ENCODE measurements at places on chromosomes 6 and 20.
A peak's percentile ranks its signal among the peaks of the same experiment; 100 is the strongest.

DNA sequence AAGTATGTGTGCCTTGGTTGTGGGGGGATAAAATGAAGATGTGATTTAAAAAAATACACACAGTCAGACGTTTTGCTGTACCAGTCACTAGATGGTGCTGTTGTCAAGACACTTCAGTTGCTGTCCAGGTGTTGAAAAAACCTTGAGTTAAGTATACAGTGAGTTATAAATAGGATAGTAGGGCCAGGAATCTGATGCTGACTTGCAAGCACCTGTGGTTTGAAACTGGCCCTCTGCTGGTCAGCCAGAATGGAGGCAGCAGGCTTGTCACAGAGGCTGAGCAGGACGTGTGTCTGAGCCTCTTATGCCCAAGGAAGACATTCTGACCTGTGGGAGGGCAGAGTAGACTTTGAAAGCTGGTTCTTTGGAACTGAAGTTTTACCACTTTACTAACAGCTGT is 27.8 kb downstream of the RNF8 start:
- DNase-seq: peak; percentile 1

DNA sequence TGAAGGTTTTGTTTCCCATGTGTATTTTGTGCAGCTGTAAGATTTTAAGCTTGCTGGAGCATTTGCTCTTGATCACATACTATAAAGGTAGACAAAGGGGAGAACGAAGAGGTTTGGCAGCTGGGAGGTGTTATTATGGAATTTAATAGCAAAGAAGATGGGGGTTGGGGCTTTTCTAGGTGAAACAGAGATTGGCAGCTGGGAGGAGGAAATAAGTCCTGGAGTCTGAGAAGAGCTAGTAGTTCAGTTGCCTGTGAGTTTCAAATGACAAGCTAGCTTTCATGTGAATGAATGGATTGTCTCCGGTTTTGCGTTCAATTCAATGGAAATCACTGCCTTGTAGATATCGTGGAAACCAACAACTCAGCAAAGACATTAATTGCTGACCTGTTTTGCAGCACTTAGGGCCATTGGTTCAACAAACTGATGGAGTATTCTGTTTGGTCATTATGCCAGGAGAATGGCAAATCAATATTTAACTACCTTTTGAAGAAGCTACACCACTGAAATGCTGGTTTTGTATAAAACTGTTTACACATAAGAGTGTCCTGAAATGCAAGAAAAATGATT is 38.1 kb upstream of the FLRT3 start:
- no peak for DNase-seq

DNA sequence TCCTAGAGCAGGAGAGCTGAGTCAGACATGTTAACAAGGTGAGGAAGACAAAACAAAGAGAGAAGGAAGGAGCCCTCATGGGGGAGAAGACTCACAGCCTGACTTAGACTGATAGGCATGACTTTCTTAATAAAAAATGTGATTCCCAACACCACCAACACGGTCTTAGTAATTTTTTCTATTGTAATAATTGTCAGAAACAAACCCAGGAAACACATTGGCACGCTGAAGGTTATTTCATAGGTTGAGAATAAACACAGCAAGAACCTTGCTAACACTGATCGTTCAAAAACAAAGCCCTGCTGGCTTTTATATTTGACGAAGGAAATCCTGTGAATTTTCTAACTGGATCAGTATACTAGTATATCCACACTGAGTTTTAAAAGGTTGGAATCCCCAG is 286.8 kb downstream of the HACE1 start:
- DNase-seq: no peak

DNA sequence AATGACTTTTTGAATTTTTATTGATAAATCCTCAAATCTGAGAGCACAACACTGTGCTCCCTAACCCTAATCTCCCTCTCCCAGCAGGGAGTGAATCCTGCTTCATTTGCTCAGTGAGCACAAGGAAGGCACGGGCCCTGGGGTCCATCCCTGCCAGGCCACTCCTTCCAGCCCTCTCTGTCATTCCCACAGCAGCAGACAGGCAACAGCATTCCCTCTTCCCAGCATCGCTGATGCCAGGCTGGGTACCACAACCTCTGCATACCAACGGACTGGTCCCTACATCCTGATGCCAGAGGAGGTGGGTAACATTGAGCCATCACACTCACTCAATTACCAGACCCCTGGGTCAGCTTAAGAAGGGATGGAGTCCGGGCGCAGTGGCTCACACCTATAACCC is 34.2 kb downstream of the MRPL14 start:
- no peak for DNase-seq

DNA sequence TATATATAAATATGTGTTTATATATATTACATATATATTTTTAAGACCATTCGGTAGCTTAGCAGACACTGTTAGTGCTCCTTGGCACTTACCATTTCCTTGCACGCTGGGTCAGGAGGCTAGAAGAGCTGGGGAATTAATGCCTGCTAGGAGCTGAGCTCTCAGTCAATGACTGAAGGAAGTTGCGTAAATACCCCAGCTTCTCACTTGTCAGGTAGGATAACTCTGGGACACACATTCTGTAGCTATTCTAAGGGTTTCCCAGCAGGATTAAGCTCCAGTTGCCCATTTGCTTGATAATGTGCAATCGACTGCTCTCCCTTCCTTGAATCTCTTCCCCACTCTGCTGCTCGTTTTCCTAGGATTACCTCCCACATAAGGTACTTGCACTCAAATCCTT is 15.7 kb upstream of the DNAAF9 start:
- no peak for DNase-seq

- no peak for DNase-seq
Measured at GRCh38 chr6:91816335-91816734, 1229.5 kb upstream of the MAP3K7 start.

- DNase-seq: peak; percentile 14
Measured at GRCh38 chr6:79713701-79714322, 82.7 kb downstream of the SH3BGRL2 start.

- DNase-seq: no peak
Measured at GRCh38 chr6:167669870-167670802, 156.6 kb upstream of the AFDN start.

- DNase-seq: no peak
Measured at GRCh38 chr6:113584767-113585166, 272.4 kb upstream of the MARCKS start.

DNA sequence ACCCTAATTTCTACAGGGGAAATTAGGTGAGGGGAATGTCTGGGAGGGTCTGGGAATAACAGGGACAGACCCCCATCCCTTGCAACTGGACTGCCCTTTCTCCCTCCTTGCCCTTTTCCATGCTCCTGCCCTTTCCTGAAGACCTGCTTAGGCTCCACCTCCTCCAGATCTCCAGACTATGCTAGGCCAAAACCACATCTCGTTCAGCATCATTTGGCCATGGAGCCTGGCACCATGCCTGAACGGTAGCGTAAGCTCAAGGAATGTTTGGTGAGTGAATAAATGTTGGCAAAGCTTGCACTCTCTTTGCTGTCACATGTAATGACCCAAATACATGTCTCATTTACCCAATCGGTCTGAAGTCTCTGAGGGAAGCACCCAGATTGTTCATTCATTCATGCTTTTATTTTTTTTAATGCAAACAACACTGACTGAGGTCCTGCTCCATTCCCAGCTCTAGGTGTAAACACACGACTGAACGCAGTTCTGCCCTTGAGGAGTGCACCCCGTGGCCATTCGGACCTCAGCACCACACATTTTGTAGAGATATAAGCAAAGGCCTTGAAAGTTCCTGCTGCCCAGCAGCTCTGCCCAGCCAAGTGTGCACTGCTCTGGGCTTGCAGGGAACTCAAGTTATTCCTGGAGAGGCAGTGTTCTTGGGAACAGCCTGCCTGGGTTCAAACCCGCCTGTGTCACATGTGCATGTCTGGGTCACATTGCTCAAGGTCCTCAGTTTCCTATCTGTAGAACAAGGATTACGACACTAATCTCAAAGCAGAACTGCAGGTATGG is 1.1 kb upstream of the GRM4 start:
- no peak for DNase-seq

- no peak for DNase-seq
Measured at GRCh38 chr6:160042788-160043301, 74.0 kb downstream of the IGF2R start.

- DNase-seq: no peak
Measured at GRCh38 chr6:39558079-39558478, 167.1 kb downstream of the KIF6 start.

GRCh38 chr6:51648236-51648635 is 439.2 kb downstream of the PKHD1 start:
- DNase-seq: no peak

GRCh38 chr20:33864324-33864963 is 53.3 kb downstream of the CHMP4B start:
- no peak for DNase-seq

Data from effector memory CD8-positive, alpha-beta T cell (primary cell).